ENCODE measurements at places on chromosomes 12 and 14.

DNA sequence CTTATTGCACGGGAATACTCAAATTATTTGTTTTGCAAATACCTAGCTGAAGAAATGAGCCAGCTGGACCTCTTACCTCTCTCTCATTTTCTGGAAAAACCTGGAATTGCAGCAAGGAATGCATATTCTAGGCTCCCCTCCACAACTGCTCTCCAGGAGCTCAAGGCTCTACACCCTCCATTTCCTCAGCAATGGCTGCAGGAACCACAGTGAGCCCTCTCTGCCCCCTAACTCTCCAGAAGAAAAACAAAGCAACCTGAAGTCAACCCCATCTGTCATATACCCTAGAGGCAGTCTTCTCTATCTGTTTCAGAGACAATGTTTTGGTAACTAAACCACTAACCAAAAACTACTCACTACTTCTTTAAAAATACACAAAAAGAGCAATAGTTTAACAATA lies 221.6 kb downstream of the SLC25A21 start:
- DNase-seq = no peak

- DNase-seq = no peak
These were observed 39.6 kb downstream of the CFAP251 start for GRCh38 chr12:121957861-121958515.

GRCh38 chr14:68939893-68940613 lies 39.0 kb downstream of the ACTN1 start:
- DNase-seq = no peak

DNA sequence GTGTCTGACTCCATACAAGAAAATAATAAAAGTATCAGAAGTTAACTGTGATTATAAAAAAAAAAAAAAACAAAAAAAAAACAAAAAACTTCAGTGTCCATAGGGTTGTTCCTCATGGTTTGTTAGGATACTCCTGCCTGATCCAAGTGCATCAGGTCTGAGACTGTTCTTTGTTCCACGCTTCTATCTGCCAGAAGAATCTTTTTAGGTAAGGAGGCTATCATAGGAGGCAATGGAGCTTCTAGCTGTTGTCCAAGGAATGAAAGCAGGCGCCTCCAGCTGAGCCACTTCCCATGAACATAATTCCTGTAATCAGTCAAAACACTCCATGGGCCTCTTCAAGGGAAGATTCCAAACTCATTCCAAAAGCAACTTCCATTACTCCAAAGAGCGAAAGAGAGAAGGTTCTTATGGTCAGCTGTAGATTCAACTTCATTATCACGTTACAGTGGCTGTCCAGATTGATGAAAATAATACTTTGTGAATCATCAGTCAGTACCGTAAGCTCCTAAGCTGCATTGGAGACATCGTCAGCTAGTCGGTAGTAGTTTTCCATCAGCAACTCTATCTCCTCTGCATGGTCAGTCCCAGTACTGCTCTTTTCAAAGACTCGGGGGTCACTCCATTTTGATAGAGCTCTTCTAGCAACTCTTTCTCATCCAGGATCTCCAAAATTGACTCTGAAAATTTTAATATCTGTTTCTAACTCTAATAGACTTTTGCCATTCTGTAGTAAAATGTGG lies 9.7 kb downstream of the TBC1D15 start:
- no peak for DNase-seq

DNA sequence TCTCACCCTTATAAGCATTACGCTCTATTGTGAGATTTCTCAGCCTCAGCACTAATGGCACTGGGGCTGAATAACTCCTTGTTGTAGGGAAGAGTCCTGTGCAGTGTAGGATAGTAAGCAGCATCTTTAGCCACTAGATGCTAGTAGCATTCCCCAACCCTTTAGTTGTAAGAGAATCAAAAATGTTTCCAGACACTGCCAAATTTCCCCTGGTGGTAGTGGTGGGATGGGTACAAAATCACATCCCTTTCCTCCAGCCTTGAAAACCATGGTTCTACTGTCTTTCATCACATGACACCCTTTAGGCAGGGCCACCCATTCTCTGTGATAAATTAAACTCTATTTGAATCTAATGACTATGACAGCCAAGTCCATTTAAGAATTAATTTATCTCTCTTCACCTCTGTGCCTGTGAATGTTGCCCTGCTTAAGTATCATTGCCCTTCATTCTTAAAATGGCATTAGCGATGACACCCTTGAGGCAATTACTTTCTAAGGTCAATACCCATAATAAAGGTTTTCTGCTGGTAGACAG lies 199.4 kb downstream of the ANO4 start:
- DNase-seq = no peak

DNA sequence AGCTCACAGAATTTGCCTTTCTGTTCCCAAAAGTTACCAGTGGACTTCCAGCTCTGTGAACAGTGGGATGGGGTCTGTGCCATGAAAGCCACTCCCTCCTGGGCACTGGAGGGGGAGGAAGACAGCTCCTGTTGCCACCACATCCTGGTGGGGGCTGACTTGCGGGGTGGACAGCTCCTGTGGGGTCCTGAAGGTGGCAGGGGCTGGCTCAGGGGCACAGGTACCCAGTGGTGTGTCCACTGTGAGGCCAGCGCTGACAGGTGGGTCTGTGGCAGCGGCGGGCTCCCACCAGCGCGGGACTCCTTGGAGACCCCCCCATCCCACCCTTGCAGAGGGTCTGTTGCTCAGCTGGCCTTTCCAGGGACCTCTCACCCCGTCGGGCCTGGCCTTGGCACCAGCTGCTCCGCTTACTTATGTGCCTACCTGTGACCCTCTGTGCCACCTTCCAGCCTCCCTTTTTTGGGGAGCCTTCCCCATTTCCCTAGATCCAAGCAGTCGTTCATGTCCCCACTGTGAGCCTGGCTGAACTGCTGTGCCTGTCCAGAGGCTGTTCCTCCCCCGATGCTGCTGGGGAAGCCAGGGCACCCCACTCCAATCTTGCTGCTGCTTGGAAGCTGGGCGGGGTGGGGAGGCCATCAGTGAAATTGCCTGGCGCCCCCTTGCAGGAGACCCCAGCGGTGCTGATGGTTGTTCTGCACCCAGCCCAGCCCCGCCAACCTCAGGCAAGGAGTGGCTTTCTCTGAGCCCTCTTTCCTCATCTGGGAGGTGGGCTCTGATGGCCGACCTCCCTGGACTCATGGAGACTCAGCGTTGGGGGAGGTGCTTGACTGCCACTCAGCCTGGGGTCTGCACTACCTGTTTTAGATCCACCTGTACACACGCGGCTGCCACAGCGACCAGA lies 2.2 kb downstream of the TEDC1 start:
- no peak for DNase-seq

GRCh38 chr14:55847766-55848165 lies 267.8 kb downstream of the KTN1 start:
- DNase-seq = no peak

DNA sequence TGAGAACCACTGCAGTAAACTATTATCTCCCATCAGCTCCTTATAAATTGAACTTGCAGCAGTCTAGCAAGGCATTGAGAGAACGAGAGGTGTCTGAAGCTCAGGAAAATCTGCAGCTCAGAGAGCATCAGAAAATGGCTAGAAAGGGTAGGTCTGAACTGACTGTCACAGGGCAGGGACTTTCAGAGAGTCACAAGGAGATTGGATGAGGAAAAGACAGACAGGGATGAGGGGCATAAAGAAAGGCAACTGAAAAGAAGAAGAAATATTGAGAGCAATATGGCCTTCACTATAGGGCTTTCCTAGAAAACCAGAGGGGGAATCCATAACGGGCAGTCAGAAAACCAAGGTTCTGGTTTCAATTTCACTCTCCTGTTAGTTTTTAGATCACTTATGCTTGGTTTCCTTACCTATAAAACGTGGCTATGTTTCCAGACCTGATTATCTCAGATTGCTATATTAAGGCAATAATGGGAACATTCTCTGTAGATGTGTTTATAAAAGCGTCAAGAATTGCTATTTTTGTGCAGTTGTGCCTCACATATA lies 40.9 kb downstream of the PDE6H start:
- DNase-seq = no peak

DNA sequence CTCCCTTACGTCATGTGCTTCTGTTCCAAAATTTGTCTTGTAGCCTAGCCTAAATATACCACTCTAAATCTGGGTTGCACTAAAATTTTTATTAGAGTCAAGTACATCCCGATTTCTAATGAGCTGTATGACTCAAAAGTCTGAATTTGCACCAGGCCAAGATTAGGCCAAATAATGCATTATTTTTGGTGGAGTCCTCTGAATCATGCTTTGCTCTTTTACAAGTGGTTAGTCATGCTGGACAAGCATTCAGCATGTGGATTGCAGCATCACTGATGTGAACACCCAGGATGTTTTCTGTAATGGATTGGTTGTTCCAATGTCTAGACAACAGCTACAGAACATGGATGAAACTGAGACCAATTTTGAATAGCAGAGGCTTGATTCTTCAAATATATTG lies 23.7 kb downstream of the HEBP1 start:
- no peak for DNase-seq

DNA sequence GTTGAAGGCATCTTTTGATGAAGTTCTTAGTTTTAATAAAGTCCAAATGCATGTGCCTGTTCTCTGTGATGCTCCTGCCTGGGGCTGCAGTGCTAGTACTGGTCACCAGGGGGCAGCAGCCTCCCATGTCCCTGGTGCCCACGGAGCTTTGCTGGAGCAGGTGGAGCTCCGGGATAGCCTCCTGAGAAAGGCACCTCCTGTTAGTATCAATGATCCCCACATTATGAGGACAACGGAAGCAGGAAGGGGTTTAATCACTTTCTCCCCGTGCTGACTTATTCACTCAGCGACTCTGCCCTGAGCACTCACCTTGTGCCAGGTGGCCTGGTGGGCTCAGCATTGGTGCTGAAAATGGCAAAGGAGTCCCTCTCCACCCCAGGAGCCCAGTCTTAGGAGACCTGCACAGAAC lies 123.0 kb upstream of the PZP start:
- DNase-seq = peak; percentile 59

DNA sequence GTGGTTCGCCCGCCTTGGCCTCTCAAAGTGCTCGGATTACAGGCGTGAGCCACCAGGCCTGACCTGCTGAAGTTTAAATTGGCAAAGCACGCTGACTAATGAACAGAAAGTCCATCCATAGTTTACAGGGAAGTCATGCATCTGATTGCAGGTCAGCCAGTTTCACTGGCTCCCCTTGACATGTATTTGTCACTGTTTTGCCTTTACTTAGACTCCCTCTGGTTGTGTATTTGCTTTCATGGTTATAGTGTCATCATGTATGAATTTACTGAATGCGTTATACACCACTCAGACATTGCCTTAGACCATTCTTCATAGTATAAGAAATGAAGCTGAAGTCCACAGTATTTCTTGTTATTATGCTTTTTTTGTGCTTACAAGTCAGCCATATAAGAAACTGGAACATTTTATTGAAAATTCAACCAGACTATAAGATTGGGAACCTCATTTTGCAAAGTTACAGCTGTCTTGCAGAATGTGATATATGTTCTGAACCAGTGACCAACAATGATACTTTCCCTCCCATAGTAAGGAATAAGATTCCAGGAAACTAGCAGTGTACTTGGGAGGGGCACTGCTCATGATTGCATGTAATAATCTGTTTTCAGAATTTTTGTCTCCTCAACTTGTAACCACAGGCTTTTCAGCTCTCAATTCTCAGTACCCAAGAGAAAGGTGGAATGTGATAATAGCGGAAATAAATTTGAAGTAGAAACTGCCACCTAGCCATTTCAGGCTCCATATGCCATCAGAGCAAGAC lies 51.9 kb upstream of the ATF7IP start:
- no peak for DNase-seq

- no peak for DNase-seq
These were observed 125.8 kb downstream of the C12orf42 start for GRCh38 chr12:103369929-103370328.

- no peak for DNase-seq
These were observed 873.5 kb downstream of the DIO2 start for GRCh38 chr14:79337761-79338160.

GRCh38 chr12:98701166-98701565 lies 56.1 kb downstream of the APAF1 start:
- no peak for DNase-seq

GRCh38 chr14:74593241-74593953 lies 18.6 kb downstream of the LTBP2 start:
- DNase-seq = no peak

- no peak for DNase-seq
These were observed 463.5 kb downstream of the TMEM132D start for GRCh38 chr12:129440278-129440677.

- no peak for DNase-seq
These were observed 32.7 kb downstream of the CFAP54 start for GRCh38 chr12:96521895-96522682.

GRCh38 chr14:59633486-59633885 lies 56.9 kb upstream of the CCDC175 start:
- DNase-seq = no peak

GRCh38 chr12:88328090-88328489 lies 186.0 kb downstream of the TMTC3 start:
- no peak for DNase-seq

DNA sequence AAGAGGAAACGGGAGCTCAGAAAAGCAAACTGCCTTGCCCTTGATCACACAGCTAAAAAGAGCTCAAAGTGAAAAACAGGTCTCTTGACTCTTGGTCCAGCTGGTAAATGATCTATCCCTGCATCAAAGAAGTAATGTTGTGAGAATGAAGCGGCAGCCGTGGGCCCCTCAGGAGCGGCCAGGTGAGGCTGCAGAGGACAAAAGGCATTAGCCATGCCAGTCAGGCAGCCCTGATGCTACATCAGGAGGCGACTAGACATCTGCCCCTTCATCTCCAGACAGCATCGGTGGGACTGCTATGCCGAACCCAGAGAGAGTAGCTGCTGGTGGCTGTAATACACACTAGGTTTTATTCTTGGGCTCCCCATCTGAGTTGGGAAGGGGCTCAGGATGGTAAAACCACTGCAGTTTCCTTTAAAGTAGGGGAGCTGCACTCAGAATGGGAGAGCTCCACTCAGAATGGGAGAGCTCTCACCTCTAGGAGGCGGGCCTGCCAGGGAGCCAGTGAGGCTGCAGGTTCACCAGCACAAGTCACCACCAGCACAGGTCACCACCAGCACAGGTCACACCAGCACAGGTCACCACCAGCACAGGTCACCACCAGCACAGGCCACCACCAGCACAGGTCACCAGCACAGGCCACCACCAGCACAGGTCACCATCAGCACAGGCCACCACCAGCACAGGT lies 120.1 kb downstream of the TSPAN9 start:
- DNase-seq = no peak

GRCh38 chr12:64760808-64761573 lies 1.8 kb upstream of the GNS start:
- no peak for DNase-seq

All from stimulated activated CD8-positive, alpha-beta memory T cell treated with anti-CD3 and anti-CD28 coated beads, Interleukin-2, amount 100 ng/mL, for 48 hours (primary cell).